Endothelial cell (in vitro differentiated cells): ENCODE measurements at places on chromosomes 2 and 18. TPM values are rescaled to one million over a fixed set of nuclear protein-coding genes. Genes with fewer than 3 reads are reported as not detected.

- no peak for DNase-seq
Observed at GRCh38 chr2:239692362-239692851, 291.6 kb upstream of the HDAC4 start.

DNA sequence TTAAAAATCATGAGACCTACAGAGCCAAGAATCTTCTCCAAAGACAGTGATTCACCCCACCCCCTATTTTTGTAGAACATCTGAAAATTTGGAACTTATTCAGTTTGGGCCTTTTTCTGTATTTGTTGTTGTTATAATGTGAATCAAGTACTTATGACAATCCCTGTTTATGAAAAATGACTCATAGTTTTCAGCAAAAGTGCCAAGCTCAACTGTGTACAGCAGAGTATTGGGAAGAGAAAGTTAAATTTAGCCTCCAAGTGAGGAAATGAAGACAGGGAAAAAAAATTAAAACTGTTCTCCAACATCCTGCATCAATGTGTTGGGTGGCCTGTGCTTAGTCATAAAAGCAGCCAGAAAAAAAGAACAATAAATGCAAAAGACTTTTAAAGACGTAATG, 46.2 kb downstream of the LRATD1 start:
- no peak for DNase-seq

GRCh38 chr2:241069821-241070281, 32.2 kb downstream of the MTERF4 start:
- DNase-seq = peak; percentile 3

DNA sequence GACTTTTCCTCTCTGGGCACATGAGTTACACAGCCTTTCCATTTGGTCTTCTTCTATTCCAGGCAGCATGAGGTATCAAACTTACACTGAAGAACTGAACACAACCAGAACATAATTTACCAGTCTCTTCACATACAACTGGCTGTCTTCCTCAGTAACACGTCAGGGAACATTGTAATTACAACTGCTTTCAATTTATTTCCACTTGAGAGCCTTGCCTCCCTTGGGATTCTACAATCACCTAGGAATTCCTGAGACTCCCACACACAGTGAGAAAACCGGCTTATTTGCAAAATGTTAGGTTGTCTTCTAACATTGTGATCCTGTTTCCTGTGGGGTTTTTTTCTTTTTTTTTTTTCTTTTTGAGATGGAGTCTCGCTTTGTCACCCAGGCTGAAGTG, 149.9 kb downstream of the TMX3 start:
- DNase-seq = no peak

Gene PJVK
- total RNA-seq = 3.7 TPM

- DNase-seq = no peak
Observed at GRCh38 chr2:121519732-121520640, 10.7 kb upstream of the RNU4ATAC start.

- no peak for DNase-seq
Observed at GRCh38 chr2:223185638-223186037, 133.6 kb downstream of the KCNE4 start.

GRCh38 chr2:227183657-227184367, 19.4 kb downstream of the COL4A3 start:
- DNase-seq = no peak

- peak; percentile 18 for DNase-seq
Observed at GRCh38 chr18:13868501-13869271, 44.7 kb downstream of the MC5R start.

Gene SMYD5
- 17.0 TPM for total RNA-seq

DNA sequence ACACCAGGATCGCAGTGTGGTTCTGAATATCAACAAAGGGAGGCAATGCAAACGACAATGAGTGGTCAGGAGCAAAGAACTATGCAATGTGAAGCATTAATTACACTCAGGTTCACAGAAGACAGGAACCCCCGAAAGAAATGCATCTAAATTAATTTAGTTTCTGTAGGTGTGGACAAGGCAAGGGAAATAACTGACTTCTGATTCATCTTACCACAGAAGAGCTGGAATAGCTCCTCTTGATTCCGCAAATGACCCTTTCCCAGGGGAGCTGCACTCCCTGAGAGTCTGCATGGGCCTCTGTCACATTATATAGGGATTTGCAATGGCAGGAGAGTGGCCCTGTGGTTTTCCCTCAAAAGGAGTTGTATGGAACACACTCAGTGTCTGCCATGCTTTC, 263.9 kb upstream of the APCDD1 start:
- DNase-seq = no peak

Gene TUBB8B
- 1.4 TPM for total RNA-seq

Gene TEX44
- not detected for total RNA-seq

- no peak for DNase-seq
Observed at GRCh38 chr2:27255187-27255586, 7.7 kb downstream of the SLC30A3 start.

DNA sequence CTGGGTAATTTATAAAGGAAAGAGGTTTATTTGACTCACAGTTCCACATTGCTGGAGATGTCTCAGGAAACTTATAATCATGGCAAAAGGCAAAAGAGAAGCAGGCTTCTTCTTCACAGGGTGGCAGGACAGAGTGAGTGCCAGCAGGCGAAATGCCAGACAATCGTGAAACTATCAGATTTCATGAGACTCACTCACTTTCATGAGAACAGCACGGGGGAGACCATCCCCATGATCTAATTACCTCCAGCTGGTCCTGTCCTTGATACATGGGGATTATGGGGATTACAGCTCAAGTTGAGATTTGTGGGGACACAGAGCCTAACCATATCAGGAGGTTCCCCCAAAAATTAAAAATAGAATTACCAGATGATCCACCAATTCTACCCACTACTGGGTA, 675.5 kb upstream of the SLC8A1 start:
- no peak for DNase-seq

DNA sequence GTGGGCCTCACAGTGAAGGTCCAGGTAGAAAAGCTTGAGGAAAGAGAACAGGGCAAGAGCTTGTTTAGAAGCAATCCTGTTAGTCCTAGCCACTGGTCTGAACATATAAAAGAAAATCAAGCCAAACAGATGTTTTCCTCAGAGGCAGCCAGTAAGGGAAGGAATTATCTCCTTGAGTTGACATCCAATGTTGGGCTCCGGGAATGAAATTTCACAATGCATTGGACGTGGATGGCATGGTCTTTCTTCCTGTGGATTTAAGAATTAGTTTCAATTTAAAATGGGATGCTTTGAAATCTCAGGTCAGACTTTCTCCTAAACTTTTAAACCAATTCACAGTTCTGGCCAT, 92.1 kb downstream of the ACKR3 start:
- no peak for DNase-seq

DNA sequence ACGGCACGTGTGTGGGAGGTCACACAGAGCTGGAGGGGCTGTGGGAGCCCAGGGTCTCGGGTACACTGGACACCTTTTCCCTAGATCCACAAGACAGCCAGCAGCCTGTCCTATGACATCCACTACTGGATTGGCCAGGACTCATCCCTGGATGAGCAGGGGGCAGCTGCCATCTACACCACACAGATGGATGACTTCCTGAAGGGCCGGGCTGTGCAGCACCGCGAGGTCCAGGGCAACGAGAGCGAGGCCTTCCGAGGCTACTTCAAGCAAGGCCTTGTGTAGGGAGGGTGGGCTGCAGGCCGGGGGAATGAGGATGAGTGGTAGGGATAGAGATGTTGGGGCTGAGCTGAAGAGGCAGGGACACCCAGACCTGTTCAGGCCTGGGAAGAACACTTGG, 6.6 kb downstream of the VIL1 start:
- DNase-seq = no peak

DNA sequence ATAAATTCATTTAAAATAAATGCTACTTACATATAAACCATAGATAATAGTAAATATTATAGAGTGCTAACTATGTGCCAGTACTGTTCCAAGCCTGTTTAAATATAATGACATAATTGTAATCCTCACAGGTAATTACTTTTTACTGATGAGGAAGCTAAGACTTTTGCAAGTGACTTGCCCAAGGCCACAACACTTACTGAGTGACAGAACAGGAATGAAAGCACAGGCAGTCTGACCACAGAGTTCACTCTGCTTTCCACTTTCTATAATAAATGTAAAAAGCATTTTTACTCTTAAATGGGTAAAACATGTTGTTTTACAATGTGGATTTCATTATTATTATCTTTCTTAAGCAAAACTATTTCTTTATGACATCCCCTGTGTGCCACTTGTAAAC, 537.8 kb upstream of the SLC39A10 start:
- no peak for DNase-seq

GRCh38 chr2:121151311-121152109, 133.5 kb downstream of the TFCP2L1 start:
- no peak for DNase-seq

DNA sequence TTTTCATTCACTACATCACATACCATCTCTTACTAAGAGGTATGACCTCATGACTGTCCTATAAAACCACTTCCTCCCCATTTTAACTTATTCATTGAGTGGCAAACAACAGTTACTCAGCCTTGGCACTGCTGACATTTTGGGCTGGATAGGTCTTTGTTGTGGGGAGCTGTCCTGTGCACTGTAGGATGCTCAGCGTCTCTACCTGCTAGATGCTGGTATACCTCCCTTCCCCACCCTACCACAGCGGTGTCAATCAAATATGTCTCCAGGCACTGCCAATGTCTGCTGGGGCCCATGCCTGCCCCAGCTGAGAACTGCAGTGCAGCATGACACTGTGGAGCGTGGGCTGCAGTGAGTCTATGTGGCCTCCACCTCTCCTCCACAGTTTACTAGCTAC, 76.3 kb upstream of the MGAT4A start:
- DNase-seq = no peak

GRCh38 chr18:78099979-78100588, 850.4 kb downstream of the GALR1 start:
- no peak for DNase-seq

Gene TLK1
- total RNA-seq = 61.1 TPM

Gene GPBAR1
- total RNA-seq = 0.77 TPM

GRCh38 chr2:167697948-167698347, 549.4 kb downstream of the STK39 start:
- DNase-seq = no peak

Gene TUBA3E
- not detected for total RNA-seq

DNA sequence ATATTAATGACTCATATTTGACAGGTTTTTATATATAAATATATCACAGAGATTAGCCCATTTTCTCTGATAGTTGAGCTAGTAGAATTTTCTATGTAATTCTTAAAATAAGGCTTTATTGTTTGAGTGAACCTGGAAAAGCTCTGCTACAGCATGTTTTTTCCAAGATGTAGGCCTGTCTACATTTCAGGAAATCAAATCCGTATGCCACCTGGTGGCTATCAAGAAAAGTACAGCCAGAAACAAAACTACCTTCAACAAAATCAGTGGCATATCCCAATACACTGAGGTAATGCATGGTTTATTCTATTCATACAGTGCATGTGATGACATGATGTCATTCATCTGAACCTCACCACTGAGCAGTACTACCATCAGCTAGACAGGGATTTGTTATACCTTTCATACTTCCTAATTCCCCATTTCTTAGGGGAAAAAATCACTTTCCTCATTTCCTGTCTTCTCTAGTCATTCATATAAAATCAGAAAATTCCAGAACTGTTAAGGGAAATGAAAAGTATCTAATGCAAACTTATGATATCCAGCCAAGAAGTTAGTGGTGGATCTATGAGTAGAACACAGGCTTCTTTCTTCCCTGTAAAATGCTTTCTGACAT, 310.4 kb upstream of the SYT4 start:
- no peak for DNase-seq

Gene ADAM23
- 12.0 TPM for total RNA-seq

Gene EHD3
- 8.0 TPM for total RNA-seq

GRCh38 chr2:4553241-4553640, 849.9 kb downstream of the DCDC2C start:
- DNase-seq = no peak

Gene NYAP2
- not detected for total RNA-seq

DNA sequence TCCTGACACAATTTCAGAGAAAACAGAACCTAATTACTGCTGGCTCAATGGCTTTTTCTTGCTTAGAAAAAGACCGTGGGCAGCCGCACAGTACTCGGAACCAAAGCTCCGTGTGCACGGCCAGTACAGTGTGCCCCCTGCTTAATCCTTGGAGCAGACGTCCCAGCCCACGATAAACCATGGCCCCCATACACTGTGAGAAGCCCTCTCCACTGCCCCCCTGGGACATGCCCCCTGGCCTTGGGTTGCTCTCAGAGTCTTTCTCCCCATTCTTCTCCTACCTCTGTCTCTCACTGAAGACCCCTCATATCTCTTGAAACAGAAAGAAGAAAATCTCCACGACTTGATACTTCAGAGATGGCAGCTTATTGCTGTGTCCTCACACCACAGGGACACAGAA, 44.0 kb downstream of the CYP26B1 start:
- no peak for DNase-seq

Gene LIMS4
- 10.1 TPM for total RNA-seq

DNA sequence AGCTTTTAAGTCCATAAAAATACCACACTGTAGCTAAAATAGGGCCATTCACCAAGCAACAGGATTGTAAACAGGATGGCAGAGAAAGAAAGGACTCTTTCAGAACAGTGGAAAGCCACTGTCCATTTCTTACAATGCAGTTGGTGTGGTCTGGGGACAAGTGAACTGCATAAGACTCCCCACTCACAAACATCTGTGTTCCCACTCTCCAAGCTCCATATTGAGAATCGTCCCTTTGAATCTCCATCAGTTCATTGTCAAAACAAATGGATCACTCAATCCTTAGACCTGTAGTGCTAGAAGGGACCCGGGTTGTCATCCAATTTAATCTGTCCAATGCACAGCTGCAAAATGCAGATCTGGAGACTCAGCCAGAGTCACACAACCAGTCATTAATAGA, 347.4 kb upstream of the KLHL29 start:
- DNase-seq = no peak

Gene PROKR1
- total RNA-seq = 0.38 TPM

GRCh38 chr2:60347781-60348180, 205.7 kb downstream of the BCL11A start:
- no peak for DNase-seq

- DNase-seq = no peak
Observed at GRCh38 chr2:48719480-48720177, 35.9 kb downstream of the LHCGR start.

DNA sequence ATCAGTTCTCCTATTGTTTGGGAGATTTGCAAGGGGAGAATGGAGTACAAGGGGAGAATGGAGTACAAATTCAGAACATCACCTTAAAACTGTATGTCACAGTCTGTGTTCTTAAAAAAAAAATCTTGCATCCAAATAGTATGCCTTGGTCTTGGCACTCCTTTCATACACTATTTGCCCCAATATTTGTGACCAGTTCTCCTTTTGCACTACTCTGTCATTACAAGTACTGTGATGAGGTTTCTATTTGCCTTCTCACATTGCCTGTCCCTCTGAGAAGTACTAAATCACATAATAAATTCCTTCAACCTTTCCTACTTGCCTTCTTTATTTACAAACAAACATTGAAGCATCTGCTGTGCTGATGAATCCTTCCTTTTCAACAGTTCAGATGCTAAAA, 36.0 kb upstream of the NCK2 start:
- no peak for DNase-seq
